ENCODE measurements at places on chromosomes 5 and 9.

- DNase-seq: peak; percentile 85
Observed at GRCh38 chr5:16784088-16784487, 152.0 kb downstream of the MYO10 start.

- no peak for DNase-seq
Observed at GRCh38 chr5:36854402-36855140, 22.0 kb upstream of the NIPBL start.

DNA sequence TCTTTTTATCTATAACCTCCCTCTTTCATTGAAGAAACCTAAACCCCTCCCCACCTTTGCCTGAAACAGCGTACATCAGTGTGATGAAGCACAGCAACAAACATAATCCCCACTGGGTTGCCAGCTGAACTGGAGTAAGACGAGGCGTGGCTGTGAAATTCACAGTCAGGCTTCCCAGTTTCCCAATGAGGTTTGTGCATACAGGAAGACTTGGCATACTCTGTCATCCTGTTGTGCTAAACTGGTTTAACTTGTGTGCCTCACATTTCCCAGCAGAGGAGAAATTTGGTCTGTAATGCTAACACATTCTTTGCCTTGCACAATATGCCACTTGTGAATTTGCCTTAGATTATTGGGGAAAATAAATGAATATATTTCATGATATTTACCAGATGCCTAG lies 121.5 kb downstream of the SV2C start:
- no peak for DNase-seq

GRCh38 chr5:64670277-64670676 lies 20.0 kb upstream of the SHISAL2B start:
- DNase-seq: no peak

GRCh38 chr5:55407059-55407684 lies 99.4 kb downstream of the MTREX start:
- no peak for DNase-seq

- no peak for DNase-seq
Observed at GRCh38 chr5:168600409-168600808, 21.2 kb upstream of the PANK3 start.

- DNase-seq: no peak
Observed at GRCh38 chr5:91950328-91950727, 567.2 kb upstream of the ARRDC3 start.
